Activated naive CD4-positive, alpha-beta T cell (primary cell): ENCODE measurements at places on chromosomes 5 and 9.

DNA sequence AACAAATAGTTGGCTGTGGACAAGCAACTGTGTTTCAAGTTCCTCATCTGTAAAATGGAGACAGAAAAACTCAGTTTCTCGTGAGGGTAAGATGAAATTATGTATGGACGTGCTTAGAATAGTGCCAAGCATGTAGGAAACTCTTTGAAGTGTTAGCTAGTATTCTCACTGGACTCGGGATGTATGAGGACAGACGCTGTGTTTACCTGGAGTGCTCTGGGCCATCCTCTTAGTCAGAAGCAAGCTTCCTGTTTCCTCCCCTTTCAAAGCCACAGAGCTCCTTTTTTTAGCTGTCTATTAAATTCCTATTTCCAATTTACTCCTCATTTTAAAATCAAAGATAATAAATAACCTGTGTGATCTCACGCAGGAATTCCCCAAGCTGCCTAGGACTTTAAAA lies 23.8 kb upstream of the IQGAP2 start:
- no peak for DNase-seq

DNA sequence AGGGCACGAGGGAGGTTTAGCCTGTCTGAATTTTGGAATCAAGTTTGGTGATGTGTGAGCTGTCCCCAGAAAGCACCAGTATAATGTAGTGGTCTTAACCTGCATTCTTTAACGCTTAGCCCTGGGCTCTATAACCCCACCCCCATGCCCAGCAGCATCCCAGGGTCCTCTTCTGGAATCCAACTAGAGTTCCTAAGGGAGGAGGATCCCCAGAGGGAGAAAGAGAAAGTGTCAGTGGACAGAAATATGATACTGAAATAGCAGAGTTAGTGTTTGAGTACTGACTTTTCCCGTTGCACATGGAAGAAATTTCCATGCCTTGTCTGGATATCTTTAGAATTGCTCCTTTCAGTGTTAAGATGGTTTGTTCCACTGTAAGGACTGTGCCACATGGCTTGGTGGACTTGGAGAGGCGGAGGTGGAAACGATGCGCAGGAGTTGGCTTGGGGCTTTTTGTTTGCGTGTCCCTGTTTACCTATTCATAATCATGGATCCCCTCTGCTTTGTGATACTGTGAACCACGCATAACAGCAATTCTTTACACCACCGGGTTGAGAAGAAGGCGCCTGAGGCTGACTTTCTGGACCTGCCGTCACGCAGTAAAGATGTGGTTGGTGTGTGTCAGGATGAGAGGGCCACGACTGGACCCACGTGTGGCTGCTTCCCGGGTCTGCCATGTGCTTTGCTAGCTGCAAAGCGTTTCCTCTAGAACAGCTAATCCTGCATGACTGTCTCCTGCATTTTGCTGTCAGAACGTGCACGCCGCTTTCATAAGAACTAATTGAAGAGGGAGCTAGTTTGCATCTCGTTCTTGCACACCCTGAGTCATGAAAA lies 142.3 kb downstream of the SMARCA2 start:
- DNase-seq: peak; percentile 1

DNA sequence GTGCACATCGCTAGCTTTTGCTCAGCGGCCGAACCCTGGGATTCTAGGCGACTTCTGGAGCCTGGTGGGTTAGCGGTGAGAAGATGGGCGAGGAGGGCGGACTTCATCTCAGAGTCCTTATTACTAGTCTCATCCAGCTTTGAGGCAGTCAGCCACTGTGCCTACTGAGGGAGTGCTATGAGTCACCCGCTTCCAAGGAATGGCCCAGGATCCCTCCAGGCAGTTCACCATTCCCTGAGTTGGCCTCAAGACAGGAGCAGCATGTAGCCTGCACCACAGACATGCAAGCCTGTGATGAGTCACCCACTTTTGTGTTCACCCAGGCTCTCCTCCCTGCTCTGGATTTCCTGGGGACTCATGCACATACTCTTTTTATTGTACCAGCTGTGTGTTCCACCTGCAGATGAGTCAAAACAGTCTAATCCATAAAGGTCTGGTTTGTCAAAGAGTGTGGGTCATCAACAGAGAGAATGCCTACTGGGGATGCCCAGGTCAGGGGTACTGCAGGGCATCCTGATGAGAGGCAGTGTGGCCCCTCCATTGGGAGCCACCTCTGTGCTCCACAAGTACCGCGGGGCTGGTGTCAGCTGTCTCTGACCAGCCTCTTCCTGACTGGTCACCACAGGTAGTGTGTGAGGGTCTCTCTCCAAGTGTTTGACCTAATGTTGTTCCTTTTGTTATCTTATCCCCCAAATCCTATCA lies 20.2 kb downstream of the SLC22A5 start:
- DNase-seq: no peak

DNA sequence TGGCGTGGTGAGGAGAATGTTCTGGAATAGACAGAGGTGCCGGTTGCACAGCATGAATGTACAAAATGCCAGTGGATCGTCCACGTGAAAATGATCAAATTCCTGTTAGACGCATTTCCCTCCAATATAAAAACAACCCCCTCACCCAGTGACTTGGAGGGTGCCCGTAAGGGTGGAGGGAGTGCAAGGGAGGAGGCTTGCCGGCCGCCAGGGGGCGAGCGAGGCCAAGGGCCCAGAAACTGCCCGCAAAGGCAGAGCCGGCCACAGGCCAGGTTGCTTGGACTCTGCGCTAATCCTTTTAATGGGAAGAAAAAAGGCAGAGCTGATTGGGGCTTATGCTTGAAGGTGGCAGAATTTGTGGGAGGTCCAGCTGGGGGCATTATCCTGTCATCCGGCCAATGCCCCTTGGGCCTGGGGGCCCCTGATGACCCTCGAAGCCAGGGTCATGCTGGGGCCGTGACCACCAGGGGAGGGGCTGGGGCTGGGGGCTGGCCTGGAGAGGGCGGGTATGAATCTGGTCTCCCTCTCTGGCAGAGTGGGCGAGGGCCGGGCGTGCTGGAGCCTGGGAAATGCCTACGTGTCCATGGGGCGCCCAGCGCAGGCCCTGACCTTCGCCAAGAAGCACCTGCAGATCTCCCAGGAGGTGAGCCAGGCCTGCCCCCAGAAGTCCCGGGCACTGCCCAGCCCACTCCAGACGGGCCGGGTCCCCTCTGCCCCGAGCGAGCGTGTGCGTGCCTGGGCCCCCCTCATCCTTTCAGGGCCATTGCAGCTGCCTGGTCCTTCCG lies 12.0 kb downstream of the GPSM1 start:
- no peak for DNase-seq

DNA sequence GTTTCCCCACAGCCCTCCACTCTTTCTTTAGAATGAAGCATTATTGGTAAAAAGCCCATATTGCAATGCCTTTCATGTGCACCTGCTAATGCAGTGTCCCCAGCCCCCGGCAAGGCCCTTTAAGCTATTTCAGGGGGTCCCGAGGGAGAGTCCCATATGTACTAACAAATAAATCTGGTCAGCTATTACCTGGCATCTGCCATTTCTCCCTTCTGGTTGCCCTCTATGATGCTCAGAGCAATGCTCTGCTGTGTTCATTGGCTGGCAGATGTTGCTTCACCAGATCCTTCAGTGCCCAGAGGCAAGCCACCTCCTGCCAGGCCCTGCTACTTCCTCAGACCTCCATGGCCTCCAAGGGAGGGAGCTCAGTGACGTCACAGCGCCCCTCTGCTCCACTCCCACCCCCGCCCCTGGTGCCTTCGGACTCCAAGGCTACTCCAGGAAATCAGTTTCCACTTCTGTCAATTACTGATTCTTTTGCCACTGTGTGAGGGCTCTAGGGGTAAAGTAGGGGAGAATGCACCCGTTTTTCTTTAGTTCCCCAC lies 201.1 kb upstream of the GLRA1 start:
- DNase-seq: no peak

DNA sequence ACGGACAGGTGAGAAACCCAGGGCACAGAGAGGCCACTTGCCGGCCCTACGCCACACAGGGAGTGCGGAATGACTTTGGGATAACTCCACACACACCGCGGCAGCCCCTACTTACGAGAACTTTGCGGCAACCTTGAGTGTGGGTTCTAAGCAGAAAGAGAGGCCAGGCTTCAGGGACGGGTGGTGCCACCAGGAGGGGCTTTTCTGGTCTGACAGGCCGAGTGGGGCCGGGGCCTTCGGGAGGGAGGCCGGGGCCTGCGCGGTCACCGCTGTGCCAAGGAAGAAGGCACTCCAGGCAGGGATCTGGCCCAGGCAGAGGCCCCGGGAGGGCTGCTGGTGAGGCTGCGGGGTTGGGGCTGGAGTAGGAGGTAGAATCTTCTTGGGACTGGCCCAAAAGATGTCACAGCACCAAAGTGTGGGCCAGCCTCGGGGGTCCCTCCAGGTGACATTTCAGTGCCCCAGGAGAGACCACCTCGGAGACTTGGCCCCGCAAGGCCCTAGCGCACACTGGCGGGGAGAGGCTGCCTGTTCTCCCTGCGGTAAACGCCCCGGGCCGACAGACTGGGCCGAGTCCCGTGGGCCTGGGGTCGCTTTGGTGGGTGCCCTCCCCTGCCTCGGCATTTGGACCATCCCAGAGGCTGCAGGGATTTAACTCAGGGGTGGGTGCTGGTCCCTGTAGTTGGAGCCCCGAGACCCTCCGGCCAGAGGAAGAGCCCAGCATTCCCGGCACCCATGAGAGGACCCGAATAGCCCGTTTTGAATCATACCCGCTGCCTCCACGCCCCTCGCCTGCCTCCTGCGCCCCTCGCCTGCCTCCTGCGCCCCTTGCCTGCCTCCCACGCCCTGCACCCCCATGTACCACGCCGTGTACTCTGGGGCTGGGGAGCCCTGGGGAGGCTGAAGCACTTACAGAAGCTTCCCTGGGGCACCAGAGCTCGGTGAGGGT lies 9.0 kb upstream of the RNU6ATAC start:
- DNase-seq: no peak

- no peak for DNase-seq
Measured at GRCh38 chr5:129820-130219, 37.9 kb downstream of the PLEKHG4B start.

GRCh38 chr5:159971038-159971437 lies 37.9 kb upstream of the TTC1 start:
- no peak for DNase-seq

DNA sequence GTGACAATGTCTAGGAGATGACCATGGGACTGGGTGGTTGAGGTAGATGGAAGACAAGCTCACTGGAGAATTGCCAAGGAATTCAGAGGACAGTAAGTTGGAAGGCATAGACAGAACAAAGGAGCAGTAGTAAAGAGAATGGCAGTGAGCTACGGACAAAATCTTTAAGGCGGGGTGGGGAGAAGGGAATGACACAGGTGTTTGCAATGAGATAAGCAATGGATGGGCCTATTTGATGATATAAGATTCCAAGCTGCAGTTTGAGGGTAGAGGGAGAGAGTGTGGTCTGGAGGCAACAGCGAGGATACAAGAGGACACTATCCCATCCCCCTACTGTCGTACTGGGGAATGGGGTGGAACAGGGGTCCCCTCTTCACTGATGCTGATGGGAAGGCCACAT lies 14.4 kb downstream of the PTTG1 start:
- DNase-seq: no peak

GRCh38 chr5:64165500-64166200 lies at the start of gene RNF180:
RNF180 (plus strand) TSS chr5:64165843; CDS start chr5:64200808, 34,965 bp downstream.
- DNase-seq: no peak

GRCh38 chr9:109861918-109862317 lies 81.9 kb downstream of the PALM2AKAP2 start:
- no peak for DNase-seq

GRCh38 chr5:168423971-168424370 lies 62.3 kb upstream of the RARS1 start:
- DNase-seq: no peak

DNA sequence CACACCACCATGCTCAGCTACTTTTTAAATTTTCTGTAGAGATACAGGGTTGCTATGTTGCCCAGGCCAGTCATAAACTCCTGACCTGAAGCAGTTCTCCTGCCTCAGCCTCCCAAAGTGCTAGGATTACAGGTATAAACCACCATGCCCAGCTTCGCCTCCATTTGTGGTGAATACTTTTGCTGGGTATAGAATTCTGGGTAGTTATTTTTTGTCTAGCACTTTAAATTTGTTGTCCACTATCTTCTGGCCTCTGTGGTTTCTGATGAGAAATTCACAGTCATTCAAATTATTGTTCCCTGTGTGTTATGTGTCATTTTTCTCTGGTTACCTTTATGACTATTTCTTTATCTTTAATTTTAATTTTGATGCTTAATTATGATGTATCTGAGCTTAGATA lies 57.7 kb upstream of the EXOC3 start:
- DNase-seq: no peak

DNA sequence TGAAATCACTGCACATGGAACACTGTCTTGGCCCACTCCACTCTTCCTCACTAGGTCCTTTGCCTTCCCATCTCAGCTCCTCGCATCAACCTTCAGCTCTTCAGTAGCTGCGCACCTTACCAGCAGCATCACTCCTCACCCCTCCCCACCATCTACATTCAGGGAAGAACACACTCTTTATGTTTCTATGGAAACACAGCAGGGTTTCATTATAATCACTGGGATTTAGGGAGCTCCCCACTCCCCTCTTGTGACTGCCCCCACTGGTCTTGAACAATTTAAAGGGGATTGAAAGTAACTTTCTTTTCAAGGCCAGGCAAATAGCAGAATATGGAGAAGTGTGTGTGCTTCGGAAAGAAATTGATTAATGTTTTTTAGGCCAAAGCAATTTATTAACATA lies 111.2 kb downstream of the INSYN2B start:
- DNase-seq: no peak

GRCh38 chr5:141326088-141326854 lies 4.0 kb upstream of the PCDHGA1 start:
- DNase-seq: no peak

DNA sequence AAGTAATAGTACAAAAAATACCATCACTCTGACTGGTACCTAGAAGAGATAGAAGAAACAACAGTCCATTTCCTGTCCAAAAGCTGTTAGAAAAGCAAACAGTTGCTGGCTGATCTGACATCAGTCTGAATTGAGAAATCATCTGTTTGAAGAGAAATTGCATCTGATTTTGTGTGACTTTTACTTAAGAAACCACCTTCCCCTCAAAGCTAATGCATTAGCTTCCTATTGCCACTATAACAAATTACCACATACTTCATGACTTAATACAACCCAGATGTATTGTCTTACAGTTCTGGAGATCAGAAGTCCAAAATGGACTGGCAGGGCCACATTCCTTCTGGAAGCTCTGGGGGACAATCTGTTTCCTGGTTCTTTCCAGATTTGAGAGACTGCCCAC lies 385.9 kb upstream of the TLE4 start:
- DNase-seq: no peak

- no peak for DNase-seq
Measured at GRCh38 chr9:128636024-128636390, 20.6 kb downstream of the DYNC2I2 start.
